Naive thymus-derived CD8-positive, alpha-beta T cell (primary cell): ENCODE measurements at places on chromosomes 5 and 9. TPM values are rescaled to one million over a fixed set of nuclear protein-coding genes. Genes with fewer than 3 reads are reported as not detected.

DNA sequence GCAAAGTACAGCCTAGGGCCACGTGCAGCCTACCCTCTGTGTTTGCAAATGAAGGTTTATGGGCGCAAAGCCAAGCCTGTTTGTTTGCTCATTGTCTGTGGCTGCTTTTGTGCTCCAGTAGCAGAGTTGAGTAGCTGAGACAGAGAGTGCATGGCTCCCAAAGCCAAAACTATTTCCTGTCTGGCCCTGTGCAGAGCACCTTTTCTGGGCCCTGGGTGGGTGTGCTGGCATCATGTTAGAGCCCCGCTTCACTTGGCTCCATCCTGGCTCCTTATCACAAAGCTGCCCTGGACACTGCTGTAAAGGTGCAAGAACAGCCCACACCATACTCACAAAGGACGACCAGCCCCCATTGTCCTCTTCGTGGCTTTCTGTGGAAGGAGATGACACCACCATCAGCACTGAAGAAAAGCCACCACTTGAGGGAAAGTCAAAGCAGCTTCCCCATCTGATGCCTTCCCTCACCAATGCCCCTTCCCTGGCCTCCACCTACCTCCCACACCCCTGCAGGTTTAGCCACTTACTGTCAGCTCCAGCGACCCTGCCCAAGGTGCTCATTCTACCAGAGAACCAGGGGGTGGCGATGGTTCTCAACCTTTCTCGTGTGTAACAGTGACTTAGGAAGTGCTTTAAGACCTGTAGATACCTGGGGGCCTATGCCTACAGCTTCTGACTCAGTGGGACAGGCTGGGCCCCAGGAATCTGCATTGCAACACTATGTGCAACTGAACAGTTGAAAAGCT lies 23.4 kb downstream of the LCP2 start:
- DNase-seq = peak; percentile 59

DNA sequence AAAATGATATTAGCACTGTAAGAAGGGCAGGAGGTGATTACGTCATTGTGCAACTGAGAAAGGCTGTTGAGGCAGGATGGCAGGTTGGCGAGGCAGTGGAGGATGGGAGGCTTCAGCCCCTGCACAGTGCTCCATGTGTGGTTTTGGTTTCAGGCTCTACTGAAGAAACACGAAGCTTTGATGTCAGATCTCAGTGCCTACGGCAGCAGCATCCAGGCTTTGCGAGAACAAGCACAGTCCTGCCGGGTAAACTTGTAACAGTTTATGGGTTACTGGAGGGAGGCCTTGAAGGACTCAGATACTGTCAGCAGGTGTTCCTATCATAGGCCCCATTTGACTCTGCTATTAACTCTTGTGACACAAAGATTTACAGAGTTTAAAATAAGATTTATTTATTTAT lies 35.1 kb downstream of the SPTAN1 start:
- DNase-seq = peak; percentile 75

DNA sequence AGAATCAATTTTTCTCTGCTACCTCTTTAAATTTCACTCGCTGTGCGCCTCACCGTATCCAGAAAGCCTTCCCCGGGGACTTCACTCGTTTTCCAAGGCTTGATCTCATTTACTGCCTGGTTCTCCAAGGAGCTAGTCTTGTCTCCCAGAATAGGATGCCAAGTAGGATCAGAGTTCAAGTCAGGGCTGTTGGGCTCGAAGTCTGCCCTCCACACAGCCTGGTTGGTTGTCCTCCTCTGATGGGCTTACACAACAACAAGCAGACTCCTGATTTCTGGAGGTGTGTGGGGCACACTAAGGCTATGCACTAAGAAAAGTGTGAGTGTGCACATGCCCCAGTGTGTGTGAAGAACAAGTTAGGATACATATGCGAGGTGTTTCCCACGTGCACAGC lies 14.0 kb upstream of the TNIP1 start:
- no peak for DNase-seq

- no peak for DNase-seq
These were observed 11.3 kb upstream of the KIAA1958 start for GRCh38 chr9:112475318-112475717.

- DNase-seq = peak; percentile 19
These were observed 714 bp downstream of the UBE2D2 start for GRCh38 chr5:139561655-139562451.

GRCh38 chr9:84998639-84999038 lies 329.1 kb downstream of the NTRK2 start:
- DNase-seq = no peak

DNA sequence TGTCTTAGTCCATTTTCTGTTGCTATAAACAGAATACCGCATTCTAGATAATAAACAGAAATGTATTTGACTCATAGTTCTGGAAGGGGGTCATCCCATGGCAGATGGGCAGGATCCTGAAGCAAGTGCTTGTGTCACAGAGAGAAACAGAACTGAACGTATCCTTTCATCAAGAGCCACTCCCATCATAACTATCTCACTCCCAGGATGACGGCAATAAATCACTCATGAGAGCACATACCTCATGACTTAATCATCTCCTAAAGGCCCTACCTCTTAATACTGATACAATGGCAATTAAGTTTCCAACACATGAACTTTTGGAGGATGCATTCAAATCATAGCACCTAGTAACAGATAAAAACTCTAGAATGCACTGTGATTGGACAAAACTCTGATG lies 142.9 kb downstream of the CAMK4 start:
- DNase-seq = no peak

GRCh38 chr5:8349855-8350254 lies 480.9 kb downstream of the MTRR start:
- DNase-seq = no peak

DNA sequence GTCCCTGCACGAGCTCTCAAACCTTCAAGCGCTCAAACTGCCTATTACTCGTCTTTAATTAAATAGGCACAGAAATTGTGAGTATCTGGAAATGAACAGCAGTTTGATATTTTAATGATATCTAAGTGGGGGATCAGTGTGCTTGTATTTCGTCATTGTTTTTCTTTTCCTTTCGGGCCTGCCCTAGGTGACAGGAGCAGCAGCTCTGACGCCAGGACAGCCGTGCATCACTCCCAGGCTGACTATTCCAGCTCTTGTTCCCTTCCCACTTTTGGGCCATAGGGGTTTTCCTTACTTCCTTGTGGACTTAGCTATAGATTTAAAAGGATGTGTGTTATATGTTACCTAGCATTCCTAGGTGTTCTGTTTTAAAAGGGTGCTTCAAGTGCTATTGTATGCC lies 9.5 kb downstream of the BNIP1 start:
- DNase-seq = no peak

DNA sequence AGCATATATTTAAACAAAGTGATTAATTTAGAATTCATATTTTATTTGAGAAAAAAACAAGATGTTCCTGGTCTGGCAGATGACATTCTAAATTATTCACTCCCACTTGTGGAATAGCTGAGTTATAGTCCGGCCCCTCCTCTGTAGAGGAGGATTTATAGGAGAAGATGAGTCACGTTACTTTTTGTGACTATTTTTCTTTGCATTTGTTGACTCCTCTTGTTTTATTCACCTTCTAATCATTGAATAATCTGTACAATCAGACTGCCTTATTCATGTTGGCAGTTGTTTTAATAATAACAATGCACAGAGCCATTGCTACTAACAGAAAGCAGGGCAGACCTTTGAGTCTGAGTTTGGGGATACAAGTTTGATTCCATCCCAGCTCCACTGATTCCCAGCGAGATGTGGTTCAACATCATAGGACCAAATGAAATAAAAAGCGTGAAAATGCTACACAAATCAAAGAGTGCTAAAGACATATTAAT lies 23.2 kb downstream of the DOCK8 start:
- no peak for DNase-seq

- DNase-seq = no peak
These were observed 451.6 kb upstream of the CD180 start for GRCh38 chr5:67648201-67648671.

DNA sequence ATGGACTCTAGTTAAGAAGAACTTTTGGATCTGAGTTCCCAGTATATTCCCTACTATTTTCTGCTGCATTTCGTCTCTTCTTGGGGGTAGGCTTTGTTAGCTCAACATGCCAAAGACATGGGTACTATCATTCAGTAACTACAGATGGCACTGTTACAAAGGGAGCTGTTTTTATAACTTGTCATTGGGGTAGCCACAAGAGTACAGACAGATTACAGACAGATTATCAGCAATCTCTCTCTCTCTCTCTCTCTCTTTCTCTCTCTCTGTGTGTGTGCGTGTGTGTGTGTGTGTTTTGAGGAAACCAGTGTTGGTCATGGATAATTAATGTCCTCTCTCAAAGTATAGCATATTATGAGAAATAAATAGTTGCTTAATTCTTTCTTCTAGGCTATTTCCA lies 116.1 kb downstream of the WDR70 start:
- DNase-seq = no peak

GRCh38 chr5:111829701-111830100 lies 72.7 kb upstream of the NREP start:
- no peak for DNase-seq

DNA sequence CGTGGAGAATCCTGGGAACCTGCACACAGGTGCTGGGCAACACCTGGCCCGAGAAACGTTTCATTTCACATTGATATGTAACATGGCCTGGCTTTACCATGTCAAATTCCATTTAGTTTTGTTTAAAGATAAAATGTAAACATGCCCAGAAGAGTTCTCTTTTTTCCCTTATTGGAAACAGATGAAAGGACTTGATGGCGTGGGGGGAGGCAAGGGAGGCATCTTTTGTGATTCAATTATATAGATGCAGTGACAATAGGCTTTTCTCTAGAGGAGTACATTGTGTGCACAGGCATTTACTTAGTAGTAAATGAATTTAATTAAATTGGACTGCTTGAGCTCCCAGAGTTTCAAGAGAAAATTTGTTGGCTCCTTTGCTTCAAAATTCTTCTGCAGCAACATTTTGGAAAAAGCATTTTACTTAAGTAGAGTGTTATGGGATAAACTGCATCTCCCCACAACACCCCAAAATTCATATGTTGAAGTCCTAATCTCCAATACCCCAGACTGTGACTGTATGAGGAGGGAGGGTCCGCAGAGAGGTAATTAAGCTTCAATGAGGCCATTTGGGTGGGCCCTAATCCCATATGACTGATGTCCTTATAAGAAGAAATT lies 254.3 kb upstream of the NFIL3 start:
- no peak for DNase-seq

DNA sequence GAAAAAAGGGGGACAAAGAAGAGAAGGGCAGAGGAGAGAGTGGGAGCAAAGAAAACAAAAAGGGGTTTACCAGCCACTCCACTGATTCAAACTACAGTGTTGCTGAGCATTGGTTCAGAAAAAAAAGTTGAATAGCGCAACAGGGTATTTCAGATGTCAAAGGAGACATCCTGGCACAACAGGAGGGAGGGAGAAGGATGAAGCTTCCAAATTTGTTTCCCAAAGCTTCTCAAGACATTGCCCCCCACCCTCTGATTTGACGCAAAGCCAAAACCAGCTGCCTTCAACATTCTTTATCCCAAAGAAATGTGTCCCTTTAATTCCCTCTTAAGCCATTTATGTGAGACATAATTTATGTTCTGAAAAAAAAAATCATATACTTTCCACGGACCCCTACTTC lies 105.5 kb upstream of the TNC start:
- DNase-seq = no peak

GRCh38 chr5:3607541-3608181 lies 12.0 kb downstream of the IRX1 start:
- DNase-seq = no peak

DNA sequence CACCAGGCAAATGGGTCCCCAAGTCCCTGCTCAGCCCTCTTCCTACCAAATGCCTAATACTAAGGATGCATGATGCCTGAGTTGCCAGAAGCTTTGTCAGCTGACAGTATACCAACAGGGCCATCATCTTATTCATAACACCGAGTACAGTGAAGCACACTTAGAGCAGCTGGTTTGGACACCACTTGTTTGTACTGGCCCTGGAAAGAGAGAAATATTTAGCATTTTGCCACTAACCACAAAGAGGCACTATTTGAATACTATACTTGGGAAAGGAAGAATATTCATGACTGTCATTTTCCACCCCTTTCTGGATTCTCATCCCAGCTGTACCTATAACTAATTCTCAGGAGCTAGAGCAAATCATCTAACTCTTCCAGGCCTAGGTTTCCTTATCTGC lies 364.4 kb upstream of the KIF2A start:
- no peak for DNase-seq

GRCh38 chr9:136549010-136549980 lies 3.4 kb upstream of the NOTCH1 start:
- no peak for DNase-seq

DNA sequence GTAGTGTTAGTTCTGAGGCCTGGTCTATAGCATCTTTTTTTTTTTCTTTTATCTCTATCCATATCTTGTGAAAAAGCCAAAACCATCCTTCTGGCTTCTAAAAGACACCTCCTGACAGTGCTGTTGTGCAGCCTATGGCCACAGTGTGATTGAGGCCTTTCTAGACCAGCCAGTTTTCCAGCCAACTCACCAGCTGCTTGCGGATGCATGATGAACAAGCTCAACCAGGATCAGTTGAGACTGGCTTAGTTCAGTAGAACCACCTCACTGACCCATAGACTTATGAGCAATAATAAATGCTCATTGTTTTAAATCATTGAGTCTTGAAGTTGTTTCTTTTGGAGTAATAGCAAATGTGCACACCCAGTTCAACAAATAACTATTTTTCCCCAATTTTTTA lies 296.9 kb downstream of the FAM170A start:
- no peak for DNase-seq

GRCh38 chr5:65061250-65061973 lies 292.7 kb downstream of the CWC27 start:
- no peak for DNase-seq

The PCDHGA3 gene
- polyA plus RNA-seq = 0.06 TPM

The TLX3 gene
- polyA plus RNA-seq = not detected

The ZNF366 gene
- polyA plus RNA-seq = not detected

The PCDHGA11 gene
- not detected for polyA plus RNA-seq

The AGXT2 gene
- not detected for polyA plus RNA-seq

The EPB41L4A gene
- polyA plus RNA-seq = 0.08 TPM

The IL31RA gene
- polyA plus RNA-seq = not detected

The TAF11L14 gene
- polyA plus RNA-seq = not detected

The PRR16 gene
- not detected for polyA plus RNA-seq

The FUT7 gene
- polyA plus RNA-seq = 1.6 TPM

The C9 gene
- polyA plus RNA-seq = not detected
